ENCODE measurements at places on chromosomes 12 and 14.

DNA sequence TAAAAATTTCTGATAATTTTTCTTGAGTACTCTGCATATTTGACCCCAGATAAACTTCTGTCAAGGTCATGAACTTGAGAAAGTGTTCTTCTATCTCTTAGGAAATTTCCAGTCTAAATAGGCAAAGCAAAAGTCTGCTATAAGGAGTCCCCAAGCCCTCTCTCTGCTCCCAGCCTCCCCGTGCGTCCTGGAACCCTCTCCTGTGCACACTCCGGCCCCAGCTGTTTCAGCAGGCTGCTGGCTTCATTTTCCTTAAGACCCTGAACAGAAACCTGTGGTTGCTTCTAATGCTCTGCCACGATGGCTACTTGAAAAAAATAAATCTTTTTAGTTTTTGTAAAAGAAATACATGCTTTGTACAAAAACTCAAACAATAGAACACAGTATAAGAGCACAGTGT, 14.7 kb downstream of the KRT2 start:
- DNase-seq = peak; percentile 89

DNA sequence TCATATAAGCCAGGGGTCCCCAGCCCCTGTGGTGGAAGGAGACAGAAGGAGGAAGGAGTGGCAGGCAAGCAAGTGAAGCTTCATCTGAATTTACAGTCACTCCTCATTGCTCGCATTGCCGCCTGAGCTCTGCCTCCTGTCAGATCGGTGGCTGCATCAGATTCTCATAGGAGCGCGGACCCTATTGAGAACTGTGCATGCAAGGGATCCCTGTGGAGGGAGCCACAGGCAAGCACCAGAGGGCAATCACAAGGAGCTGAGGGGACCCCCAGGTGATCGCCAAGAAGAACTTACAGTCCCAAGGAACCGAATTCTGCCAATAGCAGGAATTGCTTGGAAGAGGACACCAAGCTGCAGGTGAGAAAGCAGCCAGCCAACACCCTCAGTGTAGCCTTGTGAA, 33.2 kb upstream of the VRK1 start:
- DNase-seq = no peak

GRCh38 chr14:100074431-100075100, 9.3 kb downstream of the EVL start:
- DNase-seq = peak; percentile 45

GRCh38 chr12:15274561-15274967, 47.7 kb upstream of the PTPRO start:
- no peak for DNase-seq

DNA sequence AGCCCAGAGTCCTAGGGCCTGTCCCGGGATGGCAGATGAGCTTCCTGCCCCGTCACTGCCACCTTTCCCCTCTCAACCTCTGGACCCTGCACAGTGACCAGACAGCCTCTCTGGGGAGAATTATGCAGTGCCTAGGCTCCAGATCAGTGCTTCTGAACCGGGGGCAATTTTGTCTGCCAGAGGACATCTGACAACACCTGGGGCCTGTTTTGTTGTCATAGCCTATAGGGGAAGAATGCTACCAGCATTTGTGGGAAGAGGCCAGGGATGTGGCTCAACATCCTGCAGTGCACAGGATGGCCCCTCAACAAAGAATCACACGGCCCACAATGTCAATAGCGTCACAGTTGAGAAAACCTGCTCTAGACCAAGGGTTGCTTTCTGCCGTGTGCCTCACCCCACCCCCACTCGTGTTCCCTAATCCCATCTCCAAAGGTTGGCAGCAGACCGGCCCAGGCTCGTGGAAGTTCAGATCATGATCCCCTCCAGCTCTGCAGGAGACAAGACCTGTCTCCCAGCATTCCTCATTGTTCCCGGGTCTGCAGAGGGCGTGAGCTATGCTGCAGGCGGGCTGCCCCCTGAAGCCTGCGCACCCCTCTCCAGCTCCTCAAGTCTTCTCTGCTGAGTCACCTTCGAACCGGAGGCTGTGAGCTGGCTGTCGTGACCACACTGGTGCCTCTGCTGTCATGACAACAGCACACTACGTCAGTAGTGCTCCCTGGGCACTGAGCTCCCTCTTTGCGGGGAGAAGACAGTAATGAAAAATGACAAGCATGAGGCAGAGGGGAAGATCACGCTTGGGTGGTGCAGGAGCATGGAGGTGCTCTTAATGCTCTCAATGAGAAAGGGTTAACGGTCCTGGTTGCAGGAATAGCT, 2.0 kb upstream of the GAPDH start:
- DNase-seq = no peak

- no peak for DNase-seq
These were observed 208.6 kb upstream of the TMTC1 start for GRCh38 chr12:29992366-29992765.
